ENCODE measurements at places on chromosomes 11 and 22.
A peak's percentile ranks its signal among the peaks of the same experiment; 100 is the strongest.

- DNase-seq: no peak
Measured at GRCh38 chr11:45930031-45930794, 7.8 kb downstream of the LARGE2 start.

- DNase-seq: no peak
Measured at GRCh38 chr11:100469835-100470234, 217.3 kb upstream of the ARHGAP42 start.

DNA sequence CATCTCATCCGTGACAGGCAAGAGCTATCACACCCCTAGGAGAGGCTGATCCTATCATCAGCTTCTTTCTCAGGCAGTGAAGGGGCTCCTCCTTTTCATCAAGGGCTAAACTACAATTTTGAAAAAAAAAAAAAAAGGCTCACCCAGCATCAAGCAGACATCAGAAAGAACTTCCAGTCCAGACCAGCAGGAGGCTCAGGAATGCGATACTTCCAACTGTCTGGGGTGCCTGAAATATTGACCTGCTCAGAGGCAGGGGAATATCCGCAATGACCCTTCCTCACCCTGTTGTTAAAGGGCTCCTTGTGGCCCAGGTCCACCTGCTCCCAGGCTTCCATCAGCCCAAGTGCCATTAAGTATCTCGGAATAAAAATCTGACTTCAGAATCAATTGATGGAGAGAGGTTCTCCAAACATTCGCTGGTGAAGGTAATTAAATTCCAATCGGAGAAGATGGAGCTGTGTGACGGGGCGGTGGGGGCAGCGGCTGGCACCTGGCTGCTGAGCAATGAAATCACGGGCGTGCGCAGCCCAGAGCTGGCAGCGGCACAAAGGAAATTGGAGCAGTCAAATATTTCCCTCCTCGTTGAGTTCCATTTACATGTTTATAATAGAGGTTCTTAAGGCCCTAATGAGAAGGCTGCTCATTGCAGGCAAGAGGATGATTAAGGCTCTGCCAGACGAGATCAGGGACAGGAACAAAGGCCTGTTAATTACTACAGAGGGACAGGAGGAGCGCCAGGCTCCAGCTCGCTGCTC, 69.0 kb upstream of the THY1 start:
- peak; percentile 42 for DNase-seq

DNA sequence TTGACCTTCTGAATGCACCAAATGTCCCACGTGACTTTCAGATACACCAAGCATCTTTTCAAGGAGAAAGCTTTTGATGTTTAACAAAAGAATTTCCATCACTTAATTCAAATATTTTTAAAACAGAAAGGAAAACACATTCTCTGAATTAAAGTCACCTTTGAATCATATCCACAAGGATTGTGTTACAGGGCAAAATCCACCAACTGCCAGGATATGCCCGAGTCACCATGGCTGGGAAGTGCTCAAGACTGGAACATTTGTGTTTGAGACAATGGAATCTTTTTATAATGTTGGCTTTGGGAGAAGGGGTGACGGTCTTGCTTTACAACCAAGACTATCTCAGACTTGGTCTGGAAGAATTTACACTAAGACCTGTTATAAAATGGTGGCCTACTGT, 40.8 kb downstream of the BID start:
- DNase-seq: peak; percentile 35

DNA sequence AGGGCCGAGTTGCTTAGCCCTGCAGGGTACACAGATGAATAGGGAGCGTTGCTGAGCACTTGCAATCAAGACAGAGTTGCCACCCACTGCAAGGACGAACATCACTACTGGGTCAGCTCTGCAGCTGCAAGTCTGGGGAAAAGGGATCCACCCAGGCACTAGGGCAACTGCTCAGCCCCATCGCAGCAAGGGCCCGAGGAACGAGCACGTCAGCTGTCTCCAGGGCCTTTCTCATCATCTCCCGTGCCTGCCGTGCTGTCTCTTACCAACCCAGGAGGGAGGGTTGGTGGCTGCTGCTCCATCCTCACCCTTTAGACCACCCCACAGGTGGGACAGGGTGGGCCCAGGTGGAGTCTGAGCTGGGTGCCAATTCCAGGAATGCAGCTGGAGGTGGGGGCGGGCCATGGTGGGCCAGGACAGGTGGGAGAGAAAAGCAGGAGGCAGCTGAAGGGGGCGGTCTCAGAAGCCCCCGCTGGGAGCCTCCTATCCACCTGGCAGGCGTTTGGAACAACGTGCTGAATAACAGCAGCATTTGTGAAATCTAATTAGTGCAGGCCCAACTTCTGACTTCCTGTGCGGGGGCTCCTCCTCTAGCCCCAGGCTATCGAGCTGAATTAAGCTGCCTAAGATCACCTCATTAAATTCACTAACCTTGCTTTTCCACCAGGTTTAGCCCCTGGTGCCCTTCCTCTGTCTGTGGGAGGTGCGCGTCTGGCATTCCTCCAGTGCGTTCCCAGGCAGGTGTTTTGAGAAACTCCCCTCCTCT, 252.5 kb downstream of the ST3GAL4 start:
- DNase-seq: no peak

DNA sequence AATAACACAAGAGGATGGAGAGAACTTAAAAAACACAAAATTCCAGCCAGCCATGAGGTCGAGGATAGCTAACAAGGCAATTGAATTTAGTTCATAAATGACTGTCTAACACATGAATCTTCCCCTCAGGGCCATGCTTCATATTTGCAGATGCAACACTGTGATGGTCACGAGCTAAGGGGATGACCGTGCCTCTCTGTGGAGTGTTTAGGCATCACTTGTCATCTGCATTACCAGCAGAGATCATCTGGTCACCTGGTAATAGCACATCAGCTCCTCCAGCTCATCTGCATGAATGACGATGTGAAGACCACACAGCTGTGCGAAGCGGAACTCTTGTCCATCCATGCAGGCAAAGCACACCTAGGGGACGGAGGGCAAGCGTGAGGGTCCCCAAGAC, 20.9 kb upstream of the SLC25A1 start:
- no peak for DNase-seq

GRCh38 chr22:28718044-28718443, 23.6 kb downstream of the CHEK2 start:
- no peak for DNase-seq

DNA sequence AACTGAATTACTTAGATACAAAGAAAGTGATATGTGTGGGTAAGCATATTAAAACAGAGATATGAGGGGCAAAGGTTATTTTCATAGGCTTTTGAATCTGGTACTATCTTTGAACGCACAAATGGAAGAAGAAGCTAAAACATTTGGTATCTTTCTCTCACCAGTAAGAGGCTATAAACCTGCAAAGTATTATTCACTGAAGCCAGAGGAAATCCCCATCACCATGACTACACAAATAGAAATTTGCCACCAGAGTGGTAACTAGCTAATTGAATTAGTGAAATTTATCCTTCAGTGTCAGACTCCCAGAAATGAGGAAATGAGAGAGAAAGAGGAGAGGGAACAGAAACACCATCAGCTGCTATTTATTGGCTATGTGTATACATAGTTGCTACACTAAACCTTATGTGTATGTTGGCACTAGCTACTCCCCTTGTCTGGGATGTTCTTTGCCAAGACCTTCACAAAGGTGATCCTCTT, 503.4 kb downstream of the DLG2 start:
- no peak for DNase-seq

DNA sequence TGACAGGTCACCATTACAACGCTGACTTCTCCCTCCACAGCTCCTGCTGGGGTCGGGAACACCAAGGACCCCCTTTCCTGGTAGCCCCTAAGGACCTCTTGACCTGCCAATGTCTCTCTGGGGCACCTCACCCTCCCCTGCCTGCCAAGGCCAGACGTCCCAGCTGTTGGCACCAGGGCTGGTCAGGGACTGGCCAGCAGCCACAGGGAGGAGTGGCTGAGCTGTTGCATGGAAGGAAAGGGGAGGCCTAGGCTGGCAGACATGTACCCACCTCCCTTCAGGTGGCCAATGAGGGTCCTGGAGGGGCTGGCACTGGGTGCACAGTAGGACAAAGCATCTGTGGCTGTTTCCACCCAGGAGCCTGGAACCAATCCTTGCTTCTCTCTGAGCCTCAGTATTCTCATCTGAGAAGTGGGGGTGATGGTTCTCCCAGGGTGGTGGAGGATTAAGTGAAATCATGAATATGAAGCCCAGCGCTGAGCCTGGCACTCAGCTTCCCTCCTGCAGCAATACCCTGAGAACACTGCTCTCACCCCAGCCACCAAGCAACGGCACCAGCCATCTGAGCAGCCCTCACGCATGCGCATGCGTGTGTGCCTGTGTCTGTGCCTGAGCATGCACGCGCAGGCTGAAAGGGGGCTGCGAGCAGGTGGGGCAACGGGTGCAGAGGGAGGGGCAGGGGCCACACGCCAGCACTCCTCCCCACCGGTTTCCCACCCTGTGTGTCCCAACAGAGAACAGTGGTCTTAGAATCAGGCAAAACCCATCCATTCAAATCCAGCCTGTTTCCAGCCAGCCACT, 5.9 kb downstream of the KCNJ4 start:
- DNase-seq: no peak

GRCh38 chr11:97419729-97420128, 1029.9 kb downstream of the JRKL start:
- no peak for DNase-seq

DNA sequence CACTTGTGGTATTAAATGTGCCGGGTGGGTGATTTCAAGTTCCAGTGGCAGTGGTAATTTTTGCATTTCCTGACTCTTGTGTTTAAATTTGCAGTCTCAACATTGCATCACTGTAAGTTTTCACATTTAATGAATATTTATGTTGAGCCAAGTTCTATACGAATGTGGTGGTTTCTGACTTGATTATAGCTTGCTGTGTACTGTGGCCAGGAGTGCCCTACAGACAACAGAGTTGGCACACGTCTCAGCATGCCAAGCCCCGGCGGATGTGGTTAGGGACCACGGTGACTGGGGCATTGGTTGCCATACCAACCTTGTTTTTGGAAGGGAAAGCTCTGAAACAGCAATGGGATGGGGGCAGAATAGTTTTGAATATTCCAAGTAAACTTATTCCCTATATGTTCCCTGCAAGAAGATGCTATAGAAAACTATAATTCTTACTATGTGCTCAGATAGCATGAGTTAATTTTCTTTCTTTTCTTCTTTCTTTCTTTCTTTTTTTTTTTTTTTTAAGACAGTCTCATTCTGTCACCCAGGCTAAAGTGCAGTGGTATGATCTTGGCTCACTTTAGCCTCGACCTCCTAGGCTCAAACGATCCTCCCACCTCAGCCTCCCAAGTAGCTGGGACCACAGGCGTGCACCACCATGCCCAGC, 16.0 kb downstream of the ZNRF3 start:
- no peak for DNase-seq

- DNase-seq: no peak
Measured at GRCh38 chr11:31825838-31826484, 14.8 kb upstream of the PAX6 start.

DNA sequence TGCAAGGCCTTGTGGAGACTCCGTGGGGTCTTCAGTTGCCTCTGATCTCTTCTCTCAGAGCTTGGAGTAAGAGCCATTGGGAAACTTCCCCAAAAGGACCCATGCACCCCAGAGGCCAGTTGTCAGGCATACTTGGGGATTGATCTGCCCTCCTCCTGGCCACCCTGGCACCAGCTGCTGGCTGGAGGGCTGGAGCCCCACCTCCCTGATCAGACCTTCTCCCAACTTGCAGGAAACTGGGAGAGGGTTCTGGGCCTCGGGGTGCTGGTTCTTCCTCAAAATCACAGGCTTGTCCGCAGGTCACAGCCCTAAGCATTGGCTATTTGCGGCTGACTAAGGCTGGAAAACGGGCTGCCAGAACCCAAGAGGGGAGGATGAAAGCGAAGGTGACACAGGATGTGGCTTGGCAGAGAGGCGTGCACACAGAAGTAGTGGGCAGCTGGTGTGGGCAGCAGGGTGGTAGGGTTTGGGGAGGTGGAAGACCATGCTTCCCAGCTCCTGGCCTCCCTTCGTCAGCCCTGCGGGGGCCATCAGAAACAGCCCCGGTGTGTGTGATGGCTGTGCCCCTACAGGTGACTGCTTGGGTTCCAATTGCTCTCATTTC, 1.3 kb upstream of the DGKZ start:
- DNase-seq: no peak

DNA sequence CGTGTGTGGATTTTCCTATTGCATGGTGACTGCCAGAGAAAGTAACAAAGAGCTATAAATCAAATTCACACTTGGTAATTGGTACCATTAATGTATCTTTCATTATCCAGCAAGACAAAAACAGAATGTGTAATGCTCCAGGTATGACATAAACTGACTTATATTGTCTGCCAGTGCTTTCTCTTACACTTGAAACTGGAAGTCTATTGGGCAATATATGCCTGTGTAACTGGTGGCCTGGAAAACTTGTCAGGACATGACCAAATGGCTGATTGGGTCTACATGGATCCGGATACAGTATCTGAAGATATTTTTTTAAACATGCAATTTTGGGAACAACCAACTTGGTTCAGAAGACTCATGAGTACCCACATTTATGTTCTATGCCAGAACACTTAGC, 174.6 kb upstream of the ARHGAP42 start:
- DNase-seq: no peak

- DNase-seq: no peak
Measured at GRCh38 chr22:23292453-23293350, 112.4 kb downstream of the BCR start.

GRCh38 chr22:42857845-42858481, 890 bp upstream of the ARFGAP3 start:
- no peak for DNase-seq

All from cardiac fibroblast (primary cell).